Astrocyte (in vitro differentiated cells and primary cell): ENCODE measurements at places on chromosomes 12 and 14. TPM values are rescaled to one million over a fixed set of nuclear protein-coding genes. Genes with fewer than 3 reads are reported as not detected.

DNA sequence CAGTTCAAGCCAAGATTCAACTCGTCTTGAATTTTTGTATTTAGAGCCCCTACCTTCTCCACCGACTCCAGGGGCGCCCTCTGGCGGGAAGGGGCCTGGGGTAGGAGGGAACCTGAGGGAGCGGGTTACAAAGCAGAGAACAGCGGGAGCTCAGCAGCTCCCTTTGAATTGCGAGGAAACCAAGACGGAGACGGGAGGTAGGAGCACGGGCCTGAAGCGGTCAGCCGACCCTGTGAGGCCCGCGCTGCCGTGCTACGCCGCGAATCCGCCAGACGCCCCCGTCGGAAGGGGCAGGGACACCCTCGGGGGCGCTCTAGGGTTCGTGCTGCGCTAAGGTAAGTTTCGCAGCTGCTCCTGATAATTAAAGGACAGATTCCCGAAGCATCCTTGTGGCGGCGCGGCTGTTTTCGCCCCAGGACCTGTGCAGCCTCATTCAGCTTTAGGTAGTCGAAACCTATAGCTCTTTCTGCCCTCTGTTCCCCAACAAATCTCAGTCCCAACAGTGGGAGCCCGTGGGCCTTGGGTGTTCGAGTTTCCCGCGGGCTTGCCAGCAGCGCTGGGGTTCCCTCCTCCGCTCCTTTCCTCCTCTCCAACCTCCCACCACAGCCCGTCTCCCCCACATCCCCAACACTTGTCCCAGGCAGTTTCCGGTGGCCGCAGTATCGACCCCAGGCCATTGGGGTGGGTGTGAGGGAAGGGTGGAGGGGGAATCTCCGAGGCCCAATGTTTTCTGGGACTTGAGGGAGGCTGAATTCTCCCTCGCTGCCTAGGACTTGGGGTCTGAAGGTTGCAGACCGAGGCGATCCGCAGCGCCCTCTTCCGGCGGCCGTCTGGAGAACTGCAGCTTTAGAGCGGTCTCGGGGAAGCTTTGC lies 5.1 kb upstream of the NKX2-1 start:
- DNase-seq, result no peak

DNA sequence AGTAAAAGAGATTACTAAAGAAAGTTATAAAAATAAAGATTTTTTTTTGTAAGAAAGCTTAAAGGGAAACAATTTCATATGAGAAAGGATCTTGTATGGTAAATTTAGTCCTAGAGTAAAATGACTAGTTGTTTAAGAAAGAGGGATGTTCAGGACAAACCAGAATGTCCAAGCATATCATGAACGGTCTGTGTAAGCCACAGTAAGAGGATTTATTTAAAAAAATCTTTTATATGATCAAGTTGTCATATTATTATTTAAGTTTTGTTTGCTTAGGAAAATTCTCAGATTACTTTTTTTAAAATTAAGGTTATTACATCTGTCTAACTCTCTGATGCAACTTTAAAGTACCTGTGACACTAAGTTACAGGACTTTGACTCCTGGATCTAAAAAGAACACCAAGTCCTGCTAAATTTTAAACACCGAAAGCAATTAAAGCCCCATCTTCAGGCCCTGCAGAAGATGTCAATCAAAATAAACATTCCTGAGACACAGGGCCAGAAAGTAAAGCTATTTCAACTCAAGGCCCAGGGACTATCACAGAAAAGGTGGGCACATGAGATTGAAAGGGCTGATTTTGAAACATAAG lies 17.3 kb upstream of the CCDC196 start:
- DNase-seq, result no peak

Gene TM9SF1
- 59.3 and 62.9 TPM in 2 replicates for total RNA-seq

Gene PLD4
- 0.14 and 0.60 TPM in 2 replicates for total RNA-seq

Gene WIF1
- total RNA-seq, result 0.26 TPM in 1 of 2 replicates, not detected in the other

DNA sequence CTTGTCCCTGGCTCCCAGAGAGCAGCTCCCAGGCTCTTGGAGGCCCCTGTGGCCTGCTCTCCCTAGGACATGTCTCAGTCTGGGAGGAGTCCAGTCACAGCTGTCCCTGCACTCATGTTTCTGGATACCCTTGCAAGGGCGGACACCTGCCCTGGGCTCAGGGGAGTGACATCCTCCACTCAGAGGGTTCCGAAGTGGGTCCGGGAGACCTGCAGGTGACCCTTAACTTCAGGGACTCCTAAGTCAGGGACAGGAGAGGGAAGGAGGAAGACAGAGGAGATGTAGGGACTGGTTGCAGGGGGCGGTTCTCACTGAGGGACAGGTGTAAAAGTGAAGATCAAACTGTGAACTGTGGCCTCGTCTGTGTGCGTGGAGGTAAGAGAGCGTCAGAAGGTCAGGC lies 37.6 kb downstream of the CACNA2D4 start:
- DNase-seq, result no peak

Gene SYNE3
- total RNA-seq, result 2.5 TPM in 2 replicates

DNA sequence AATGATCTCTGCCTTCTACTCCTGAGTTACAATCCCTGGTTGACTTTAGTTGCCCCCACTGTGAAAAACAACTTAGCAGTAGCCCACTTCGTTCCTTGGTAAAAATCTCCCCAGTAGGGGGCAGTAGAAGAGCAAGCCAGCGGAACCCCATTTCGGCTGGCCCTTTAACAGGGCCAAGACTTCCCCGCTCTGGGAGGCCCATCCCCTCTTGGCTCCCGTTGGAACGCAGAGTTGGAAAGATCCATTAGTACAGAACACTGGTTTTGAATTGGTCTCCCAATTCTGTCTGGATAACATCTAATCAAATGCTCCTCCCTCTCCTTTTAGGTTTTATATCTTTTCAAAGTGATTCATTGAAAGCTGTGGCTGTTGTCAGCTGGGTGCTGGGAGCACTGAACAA lies 1133.3 kb downstream of the BCL11B start:
- DNase-seq, result no peak

Gene LPAR5
- total RNA-seq, result 0.73 and 0.89 TPM in 2 replicates

Gene SERPINA12
- not detected in 2 replicates for total RNA-seq

DNA sequence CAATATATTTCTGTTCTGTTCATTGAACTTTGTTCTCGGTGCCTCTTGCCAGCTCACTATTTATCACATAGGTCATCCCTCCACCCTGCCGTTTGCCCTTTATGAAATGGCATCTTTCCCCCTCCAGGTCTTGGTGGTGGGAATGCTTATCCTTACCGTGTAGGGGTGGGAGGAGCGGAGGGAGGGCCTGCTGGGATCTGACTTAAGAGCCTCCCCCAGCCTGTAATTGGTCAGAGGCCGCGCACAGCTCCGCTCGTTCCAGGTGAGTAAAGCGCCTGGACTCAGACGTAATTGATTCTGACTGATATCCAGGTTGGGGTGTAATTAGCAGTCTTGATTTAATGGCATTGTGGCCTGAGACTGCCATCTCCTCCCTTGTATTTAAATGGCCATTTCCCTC lies 185.3 kb downstream of the TSPAN9 start:
- DNase-seq, result no peak

DNA sequence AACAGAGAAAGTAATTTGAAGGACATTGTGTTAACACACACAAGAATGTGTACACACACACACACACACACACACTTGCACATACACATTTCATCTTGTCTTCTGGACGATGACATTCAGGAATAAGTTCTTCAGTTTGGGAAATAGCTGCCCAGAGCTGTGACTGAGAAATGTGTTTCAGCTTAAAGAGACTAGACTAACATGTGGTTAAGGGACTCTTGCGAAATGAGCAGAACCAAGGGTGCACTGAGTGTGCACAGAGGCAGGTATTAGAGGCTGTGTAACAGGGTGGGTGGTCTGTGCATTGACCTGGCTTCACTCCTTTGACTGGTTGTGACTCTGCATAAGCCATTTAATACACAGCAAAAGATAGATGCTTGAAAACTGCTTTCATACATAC lies 29.4 kb upstream of the KCNA5 start:
- DNase-seq, result no peak

DNA sequence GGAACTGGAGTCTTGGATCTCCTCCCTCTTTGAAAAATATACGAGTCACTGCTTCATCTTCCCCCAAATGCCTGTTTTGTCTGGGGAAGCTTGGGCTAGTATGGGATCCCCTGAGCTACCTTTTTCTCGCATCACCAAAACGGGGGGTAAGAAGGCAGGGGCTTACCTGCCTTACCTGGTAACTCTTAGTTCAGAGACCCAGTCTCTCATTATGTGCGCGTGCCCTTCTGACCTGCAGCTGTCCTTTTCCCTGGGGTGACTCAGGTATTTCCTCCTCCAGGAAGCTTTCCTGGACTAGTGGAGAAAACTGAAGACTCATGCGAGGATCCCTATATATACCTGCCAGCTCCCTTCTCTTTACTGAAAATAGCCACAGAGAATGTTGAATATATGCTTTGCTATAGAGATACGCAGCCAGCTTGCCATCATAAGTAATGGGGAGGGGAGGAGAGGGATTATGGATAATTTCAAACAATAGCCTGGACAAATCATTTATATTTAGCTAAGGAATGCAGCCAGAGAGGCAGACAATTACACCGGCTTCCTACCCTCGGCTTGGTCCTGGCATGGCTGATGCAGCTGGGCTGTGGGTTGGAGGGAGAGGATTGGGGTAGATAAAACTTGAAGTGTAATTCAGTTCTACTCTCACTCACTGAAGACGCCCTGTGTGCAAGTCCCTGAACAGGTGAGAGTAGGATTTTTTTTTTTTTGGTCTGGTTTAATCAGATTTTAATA lies 1.1 kb downstream of the TSPAN9 start:
- no peak for DNase-seq

- DNase-seq, result no peak
Measured at GRCh38 chr14:99418242-99418641, 62.4 kb downstream of the SETD3 start.

DNA sequence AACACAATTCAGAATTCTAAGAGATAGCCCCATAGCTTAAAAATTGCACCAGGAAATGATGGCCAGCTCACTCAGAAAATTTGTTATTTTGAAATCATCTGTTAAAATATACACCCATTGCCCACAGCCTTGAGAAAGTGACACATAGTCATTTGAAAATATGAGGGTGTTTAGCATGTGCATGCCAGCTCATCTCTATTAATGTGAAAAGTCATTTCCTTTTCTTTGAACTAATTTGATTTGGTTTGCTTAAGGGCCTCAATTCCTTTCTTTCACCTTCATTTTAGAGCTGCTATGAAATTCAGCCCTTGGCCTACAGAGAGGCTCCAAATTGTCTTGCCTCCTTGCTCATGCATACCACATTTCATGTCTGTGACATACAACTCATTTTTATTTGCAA lies 241.4 kb downstream of the PHLDA1 start:
- DNase-seq, result no peak

DNA sequence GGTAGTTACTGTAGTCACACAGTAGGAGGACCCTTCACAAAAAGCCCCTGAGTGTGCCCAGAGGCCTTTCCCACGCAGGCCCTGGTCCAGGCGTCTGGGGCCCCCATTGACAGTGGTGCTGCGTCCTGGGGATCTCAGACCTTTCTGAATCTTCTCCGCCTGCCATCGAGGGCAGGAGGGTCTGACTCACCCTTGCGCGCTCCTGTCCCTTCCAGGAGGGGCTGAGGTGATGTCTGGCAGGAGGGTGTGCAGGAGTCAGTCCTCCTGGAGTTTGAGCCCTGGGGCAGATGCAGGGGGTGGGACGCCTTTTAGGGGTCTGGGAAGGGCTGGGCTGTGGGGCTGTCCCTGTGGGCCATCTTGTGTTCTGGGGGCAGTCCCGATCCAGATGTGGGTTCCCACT lies 386.8 kb downstream of the TMEM121 start:
- no peak for DNase-seq

GRCh38 chr12:74391283-74391682 lies 146.4 kb upstream of the ATXN7L3B start:
- no peak for DNase-seq

DNA sequence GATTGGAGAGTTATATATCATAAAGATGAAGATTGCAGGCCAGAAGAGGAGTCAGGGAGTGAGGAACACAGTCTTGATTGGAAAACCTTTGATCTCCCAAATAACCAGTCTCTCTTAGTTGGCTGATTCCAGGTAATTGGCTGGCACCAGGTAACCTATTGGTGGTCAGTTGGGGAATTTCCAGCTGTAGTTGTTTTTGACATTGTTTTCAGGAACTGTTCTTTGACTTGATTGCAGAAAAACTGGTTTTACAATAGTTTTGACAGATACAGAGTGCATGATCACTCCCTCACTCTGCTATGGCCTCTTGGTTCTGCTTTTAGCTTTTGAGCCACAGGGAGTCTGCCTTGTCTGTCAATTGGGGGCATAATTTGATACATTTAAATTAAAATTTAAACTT lies 71.6 kb downstream of the ZNF641 start:
- no peak for DNase-seq

- DNase-seq, result no peak
Measured at GRCh38 chr12:6606331-6607131, 648 bp downstream of the CHD4 start.
